Cortex of kidney (tissue), 1 donor: ENCODE measurements at places on chromosomes 7 and 10.

GRCh38 chr10:44517635-44518034 lies 132.7 kb upstream of the CXCL12 start:
- DNase-seq: no peak

DNA sequence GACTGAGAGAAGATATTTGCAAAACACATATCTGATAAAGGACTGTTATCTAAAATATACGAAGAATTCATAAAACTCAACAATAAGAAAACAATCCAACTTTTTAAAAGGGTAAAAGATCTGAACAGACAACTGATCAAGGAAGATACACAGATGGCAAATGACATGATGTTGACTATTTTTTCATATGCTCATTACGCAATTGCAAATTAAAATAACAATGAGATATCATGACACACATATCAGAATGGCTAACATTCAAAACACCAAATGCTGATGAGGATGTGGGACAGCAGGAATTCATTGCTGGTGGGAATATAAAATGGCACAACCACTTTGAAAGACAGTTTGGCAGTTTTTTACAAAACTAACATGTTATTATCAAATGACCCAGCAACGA lies 8.9 kb downstream of the DENND11 start:
- no peak for DNase-seq

- no peak for DNase-seq
Observed at GRCh38 chr7:143299840-143300239, 11.7 kb downstream of the CASP2 start.

DNA sequence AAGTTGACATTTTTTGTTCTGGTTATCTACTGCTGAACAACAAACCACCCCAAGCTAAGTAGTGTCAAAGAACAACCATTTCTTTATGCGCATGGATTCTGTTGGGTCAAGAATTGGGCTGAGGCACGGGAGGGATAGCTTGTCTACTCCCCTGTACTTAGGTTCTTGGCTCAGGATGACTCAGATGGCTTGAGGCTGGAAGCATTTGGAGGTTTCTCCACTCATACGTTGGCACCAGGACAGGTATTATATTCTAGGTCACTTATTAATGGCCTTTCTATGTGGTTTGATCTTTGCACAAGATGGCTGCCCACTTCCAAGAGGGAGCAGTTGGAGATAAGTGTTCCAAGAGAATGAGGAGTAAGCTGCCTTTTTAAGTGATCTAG lies 11.8 kb upstream of the TFAM start:
- DNase-seq: no peak

GRCh38 chr10:5905854-5906507 lies 15.9 kb downstream of the FBH1 start:
- DNase-seq: no peak

- DNase-seq: no peak
Observed at GRCh38 chr7:96026010-96026409, 253.7 kb downstream of the DYNC1I1 start.

- no peak for DNase-seq
Observed at GRCh38 chr7:101828301-101829020, 11.0 kb downstream of the CUX1 start.

DNA sequence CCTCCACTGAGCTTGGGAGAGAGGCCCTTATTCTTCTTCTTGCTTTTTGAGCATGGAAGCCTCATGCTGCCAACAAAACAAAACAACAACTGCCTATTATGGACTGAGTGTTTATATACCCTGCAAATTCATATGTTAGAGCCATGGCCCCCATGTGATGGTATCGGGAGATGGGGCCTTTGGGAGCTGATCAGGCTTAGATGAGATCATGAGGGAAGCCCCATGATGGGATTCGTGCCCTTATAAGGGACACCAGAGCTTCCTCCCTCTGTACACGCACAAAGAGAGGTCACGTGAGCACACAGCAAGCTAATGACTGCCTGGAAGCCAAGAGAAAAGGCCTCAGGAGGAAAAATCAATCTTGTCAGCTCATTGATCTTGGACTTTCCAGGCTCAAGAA lies 235.0 kb downstream of the FANK1 start:
- DNase-seq: no peak

DNA sequence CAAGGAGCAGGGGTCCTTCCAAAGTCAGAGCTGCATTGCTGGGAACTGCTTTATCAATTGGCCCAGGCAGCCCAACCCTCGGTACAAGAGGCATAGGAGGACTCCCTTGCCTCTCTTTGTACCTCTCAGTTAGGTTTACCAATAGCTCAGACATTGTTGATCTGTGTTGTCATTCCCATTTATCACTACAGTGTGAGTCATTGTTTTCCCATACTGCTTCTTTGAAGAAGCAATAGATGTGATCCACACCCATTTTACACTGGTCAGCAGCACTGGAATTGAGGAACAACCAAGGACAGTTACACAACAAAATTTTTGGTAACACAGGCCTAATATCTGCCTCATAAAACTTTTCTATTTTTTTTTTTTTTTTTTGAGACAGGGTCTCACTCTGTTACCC lies 307.2 kb downstream of the SNX13 start:
- no peak for DNase-seq

- DNase-seq: no peak
Observed at GRCh38 chr10:78553792-78554191, 515.0 kb upstream of the ZMIZ1 start.
